ENCODE measurements at places on chromosomes 2 and 18.

DNA sequence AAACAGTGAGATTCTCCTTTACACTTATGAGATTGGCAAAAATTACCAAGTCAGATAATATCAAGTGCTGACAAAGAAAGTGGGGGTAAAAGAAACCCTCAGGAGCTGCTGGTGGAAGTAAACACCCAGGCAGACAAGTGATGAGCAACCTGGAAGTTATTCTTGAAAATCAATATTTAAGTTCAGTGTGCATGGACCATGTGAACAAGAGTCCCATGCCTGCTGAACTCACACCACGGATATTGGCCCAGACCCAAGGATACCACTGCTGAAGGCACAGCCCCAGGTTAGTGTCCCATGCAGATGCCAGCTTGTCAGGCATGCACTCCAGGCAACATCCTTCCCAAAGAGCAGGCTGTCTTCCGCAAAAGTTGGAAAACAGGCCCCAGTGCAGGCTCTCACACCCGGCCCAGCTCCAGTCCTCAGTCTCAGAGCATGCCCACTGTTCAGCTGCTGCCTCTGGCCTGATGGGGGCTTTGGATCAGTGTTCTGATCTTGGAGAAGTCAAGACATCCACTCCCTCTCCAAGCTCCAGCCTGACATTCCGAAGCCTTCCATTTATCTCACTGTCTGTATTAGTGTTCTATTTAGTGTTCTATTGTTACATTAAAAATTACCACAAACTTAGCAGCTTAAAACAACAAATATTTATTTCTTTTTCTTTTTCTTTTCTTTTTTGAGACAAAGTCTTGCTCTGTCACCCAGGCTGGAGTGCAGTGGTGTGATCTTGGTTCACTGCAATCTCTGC lies 70.0 kb downstream of the HS1BP3 start:
- DNase-seq = no peak

DNA sequence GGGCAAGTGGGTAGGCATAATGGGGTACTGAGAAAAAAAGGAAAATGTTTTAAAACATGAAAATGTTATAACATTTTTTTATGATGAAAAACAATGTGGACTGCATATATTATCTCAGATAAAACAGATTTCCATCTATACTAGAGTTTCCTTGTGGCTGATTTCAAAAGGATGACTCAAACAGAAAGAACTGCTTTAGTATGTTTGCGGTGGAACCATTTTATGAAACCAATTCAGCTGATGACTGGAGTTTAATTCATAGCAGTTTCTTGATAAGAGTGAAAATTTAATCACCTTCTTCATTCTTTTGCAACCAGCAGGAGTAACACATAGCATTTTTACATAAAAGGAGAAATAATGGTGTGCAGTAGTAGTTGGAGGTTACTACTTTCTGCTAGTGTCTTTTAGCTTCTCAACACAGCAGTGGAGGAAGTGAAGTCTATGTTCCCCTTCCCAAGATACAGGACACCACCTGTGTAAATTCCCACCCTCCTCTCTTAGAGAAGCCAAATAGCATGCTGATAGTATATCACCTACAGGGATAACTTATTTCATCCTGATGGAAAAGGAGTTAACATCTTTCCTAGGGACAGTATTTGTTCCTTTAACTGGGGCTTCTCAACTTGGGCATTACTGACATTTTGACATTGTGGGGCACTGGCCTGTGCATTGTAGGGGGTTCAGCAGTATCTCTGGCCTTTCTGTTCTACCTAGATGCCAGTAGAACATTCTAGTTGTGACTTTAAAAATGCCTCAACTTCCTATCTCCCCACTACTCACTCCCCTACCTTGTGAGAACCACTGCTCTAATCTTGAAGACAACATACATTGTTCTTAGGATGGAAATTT lies 29.9 kb downstream of the PELI1 start:
- DNase-seq = no peak

- DNase-seq = no peak
Measured at GRCh38 chr2:70188460-70188859, 2.4 kb downstream of the C2orf42 start.

DNA sequence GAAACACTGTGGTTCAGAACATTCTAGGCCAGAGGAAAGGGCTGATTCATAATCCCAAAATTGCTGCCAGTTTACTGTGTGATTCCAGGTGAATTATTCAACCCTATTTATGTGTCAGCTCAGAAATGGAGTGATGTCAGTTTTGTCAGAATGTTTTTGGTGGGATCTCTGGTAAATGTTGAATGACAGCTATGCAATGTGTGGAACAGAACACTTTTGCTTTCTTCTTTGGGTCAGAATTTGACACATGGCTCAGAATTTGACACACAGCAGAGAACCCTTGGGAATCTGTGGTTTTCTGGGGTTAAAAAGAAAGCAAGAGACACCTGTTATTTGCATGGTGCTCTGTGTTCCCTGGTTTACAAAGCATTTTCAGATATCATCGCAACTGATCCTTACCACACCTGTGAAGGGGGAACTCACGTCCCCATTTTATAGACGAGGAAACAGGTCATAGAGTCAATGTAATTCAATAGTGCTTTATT lies 1.6 kb upstream of the MTA3 start:
- DNase-seq = no peak

DNA sequence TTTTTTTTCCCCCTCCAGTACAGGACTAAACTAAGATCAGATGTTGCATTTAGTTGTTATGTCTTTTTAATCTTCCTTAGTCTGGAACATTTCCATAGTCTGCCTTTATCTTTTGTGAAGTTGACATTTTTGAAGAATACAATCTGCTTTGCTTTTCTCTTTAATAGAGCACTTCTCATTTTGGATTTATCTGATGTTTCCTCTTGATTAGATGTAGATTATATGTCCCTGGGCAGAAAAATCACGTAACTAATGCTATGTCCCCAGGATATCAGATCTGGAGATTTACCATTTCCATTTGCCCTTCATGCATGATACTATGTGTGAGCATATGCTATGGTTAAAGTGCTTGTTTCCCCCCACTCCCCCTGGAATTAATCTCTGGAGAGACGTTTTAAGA lies 6.2 kb downstream of the ZNF638 start:
- no peak for DNase-seq

GRCh38 chr2:21326152-21326551 lies 202.4 kb downstream of the TDRD15 start:
- DNase-seq = no peak

DNA sequence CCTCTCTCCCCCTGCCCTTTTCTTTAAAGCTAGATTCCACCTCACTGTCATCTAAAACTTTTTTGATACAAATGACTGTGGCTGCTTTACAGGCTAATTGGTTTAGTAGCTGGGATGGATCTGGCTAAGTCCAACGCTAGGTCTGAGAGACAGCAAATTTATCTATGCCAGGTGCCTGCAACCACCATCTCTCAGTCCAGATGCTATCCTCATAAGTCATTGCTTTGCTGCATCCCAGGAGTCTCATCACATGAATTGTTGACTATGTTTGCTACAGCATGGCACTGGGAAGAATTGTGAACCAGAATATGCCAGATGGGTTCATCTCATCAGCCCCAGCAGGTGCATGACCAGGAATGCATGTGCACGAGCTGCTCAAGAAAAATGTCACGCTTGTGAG lies 100.0 kb upstream of the PID1 start:
- DNase-seq = no peak
